ENCODE measurements at places on chromosomes 6 and 20.

DNA sequence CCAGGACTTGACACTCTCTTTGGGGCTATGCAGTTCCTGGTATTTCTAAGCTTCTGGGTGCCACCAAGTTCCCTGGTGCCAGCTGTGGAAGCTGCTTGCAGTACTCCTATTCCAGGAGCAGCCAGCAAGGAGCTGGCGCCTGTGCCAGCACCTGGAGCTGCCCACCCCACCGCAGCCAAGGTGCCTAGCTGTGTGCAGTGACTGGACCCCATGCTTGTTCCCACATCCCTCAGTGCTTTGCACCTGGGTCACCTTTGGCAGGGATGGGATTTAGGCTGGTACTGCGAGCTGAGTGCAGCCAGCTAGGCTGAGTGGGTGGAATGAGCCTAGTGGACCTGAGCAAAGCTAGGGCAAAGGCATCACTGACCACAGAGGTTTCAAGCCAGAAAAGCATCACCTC, 1674.9 kb downstream of the HACE1 start:
- no peak for DNase-seq

GRCh38 chr6:43268355-43268700, 25.0 kb downstream of the TTBK1 start:
- DNase-seq = no peak

DNA sequence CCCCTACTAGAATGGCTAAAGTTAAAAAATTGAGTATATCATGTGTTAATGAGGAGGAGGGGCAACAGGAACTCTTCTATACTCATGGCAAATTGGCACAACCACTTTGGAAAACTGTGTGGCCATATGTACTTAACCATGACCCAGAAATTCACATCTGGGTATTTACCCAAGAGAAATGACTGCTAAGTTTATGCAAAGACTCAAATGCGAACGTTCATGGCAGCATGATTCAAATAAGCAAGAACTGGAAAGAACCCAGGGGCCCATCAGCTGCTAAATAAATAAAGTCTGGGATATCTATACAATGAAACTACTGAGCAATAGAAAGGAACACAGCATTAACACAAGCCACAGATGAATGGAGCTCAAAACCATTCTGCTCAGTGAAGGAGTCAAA, 107.6 kb downstream of the MYLK4 start:
- no peak for DNase-seq

DNA sequence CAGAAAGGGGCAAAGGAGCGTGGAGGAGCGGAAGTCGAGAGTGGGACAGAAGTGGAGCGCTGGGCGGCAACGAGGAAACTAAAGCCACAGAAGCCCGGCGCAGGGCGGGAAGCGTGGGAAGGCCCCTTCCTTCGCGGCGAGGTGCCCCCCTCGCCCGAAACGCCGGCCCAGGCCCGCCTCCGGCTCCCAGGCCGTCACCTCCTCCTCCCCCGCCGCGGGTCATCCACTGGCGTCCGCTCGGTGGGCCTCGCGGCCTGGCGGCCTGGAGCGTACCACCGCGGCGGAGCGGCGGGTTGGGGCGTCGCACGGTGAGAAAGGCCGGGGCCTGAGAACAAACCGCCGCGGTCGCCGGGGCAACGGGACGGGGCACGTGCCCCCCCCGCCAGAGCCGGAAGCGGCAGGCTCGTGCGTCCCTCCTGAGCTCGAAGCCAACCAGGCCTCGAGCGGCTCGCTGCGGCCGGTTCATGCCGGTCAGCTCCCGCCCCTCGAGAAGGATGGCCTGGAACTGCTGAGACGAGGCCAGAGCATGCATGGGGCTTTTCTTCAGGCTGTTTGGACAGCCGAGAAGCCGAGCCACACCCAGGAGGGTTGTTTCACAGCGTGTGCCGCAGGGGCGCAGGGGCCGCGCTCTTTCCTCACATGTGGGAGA, at the start of gene TCP11:
TSS of gene TCP11 (minus strand) at position 333 of the 649 bp plus-strand sequence. CDS start 469 bp downstream, outside the sequence.
- no peak for DNase-seq

GRCh38 chr6:6751619-6752023, 163.1 kb downstream of the LY86 start:
- DNase-seq = no peak

DNA sequence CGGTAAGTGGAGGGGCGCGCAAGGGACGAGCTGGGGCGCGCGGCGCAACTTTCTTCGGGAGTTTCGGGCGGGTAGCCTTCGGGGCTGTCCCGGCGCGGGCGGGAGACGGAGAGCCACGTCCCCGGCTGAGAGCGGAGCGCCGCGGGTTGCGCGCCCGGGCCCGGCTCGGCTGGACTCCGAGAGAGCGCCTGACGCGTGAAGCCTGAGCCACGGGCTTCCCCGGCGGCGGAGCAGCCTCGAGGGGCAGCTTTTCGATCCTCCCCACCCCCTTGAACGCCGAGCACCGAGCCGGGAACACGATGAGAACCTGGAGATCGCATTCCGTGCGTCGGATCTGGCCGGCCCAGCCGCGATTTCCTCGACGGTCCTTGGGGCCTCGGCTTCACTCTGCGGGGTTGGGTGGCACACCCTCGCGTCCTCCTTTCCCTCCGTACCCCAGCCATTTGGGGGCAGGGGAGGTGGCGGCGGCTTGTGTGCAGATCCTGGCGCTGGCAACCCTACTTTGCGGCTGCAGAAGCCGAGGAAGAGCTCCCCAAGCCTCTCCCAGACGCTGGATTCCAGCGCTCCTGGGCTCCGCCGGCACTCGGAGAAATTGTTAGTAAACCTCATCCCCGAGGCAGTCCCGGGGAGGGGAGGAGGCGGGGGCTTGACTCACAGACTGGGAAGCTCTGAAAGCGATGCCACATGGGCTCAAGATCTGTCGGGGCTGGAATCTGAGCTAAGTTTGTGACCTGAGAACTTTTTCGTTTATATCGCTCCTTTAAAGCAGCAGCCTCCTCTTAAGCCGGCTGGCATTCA, 572 bp downstream of the DSE start:
- DNase-seq = no peak

- no peak for DNase-seq
Observed at GRCh38 chr6:80527552-80528052, 421.1 kb downstream of the BCKDHB start.

DNA sequence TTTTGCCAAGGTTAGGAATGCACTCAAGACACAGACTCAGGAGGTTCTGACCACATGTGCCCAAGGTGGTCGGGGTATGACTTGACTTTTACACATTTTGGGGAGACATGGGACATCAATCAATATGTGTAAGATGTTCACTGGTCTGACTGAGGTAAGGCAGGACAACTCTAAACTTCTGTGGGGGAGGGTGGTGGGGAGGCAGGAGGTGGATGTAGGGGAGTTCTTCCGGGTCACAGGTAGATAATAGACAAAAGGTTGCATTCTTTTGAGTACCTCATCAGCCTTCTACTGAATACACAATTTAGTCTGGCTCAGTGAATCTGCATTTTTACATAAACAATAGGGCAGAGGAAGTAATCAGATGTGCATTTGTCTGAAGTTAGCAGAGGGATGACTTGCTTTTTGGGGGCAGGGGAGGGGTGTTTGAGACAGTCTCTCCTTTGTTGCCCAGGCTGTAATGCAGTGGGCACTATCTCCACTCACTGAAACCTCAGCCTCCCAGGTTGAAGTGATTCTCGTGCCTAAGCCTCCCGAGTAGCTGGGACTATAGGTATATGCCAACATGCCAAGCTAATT, 10.9 kb downstream of the ECHDC1 start:
- DNase-seq = no peak

DNA sequence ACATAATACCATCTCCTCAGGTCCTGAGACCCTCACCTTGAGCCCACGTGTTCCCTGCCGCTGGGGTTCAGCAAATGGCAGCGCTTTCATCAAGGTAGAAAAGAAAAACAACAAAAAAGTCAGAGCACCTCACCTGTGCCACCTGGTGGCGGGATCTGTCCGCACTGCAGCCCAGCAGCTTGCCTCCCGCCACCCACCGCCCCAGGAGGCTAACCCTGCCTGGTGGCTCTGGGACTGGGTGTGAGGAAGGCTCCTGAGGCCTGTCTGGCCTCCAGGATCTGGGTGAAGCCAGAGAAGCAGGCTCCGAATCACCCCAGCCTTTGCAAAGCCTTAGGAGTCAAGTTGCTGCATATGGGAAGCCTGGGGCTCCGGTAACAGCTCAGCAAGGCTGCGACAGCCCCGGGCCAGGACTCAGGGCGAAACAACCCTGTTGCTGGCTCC, 270.8 kb downstream of the BMP7 start:
- no peak for DNase-seq

DNA sequence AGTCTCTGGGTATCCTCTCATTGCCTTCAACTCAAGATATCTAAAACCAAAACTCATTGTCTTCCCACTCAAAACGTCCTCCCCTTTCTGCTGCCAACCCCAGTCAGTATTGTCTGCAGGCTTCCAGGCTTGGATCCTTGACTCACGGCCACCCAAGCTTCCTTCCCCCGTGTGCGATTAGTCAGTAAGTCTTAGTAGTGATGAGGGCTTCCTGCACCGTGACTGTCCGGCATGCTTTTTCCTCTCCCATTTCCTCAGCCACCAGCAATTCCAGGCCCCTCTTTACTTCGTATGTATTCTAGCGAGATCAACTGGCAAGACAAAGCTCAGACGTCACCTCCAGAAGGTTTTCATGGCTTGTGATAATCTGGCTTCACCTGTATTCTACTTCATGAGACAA, 88.6 kb upstream of the DUSP22 start:
- no peak for DNase-seq

GRCh38 chr6:142395266-142395665, 93.5 kb downstream of the ADGRG6 start:
- DNase-seq = no peak

- no peak for DNase-seq
Observed at GRCh38 chr20:23120936-23121750, 35.0 kb upstream of the CD93 start.

DNA sequence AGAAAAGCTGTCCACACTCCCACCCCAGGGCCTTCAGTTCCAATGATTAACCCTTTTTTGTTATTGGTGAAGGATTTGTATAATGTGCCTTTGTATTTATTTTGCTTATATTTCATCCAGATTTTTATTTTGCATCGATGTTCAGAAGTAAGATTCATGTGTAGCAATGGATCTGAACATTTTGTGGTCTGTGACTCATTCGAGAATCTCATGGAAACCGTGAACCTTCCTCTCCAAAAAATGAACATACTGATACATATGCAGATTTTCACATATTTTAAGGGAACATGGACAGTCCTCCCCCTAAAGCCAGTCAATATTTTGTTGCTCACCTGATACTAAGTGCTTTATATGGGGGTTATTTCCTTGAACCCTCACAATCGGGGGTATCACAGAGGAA, 421.8 kb upstream of the SOX4 start:
- DNase-seq = no peak

DNA sequence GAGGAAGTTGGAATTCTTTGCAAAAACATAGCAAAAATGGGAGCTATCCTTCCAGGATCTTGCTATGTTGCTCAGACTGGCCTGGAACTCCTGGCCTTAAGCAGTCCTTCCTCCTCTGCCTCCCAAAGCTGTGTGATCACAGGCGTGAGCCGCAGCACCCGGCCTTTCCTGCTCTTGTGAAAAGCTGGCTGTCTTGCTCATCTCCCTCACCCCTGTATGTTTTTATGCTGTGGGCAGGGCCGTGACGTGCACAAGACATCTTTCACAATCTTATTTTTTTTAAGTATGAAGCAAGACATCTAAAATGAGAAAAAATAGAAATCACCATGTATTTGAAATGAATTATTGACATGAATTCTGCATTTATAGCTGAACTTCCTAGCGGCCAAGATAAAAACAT, 110.4 kb downstream of the SAMD5 start:
- no peak for DNase-seq

DNA sequence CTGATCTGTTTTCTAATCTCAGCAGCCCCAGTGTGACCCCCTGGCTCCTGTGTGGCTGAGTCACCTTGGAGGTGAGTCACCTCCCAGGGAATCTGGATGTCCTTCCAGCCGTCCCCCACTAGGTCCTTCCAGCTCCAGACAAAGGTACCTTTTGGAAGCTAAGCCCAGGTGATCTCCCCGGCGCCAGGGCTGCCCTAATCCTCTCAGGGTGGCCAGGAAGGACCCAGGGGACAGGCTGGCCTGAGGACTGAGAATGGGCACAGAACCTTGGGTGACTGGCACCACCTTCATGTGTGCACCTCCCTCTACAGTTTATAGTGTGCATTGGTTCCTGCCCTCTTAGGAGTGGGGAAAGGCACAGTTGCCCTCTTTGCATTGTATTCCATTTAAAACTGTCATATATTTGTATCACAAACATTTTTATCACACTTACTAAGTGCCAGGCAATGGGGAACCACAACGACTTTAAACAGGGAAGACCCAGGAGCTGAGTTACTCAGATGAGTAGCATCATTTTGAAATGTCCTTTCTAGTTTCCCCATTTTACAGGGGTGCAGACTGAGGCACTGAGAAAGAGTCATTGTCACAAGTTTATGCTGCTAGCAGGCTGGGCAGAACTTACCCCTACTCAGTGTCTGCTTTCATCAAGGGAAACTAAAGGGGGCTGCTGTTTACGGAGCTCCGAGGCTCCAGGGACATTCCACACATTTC, 2.6 kb upstream of the BPIFB4 start:
- no peak for DNase-seq

- no peak for DNase-seq
Observed at GRCh38 chr6:157198425-157199279, 124.7 kb downstream of the TMEM242 start.

GRCh38 chr6:72984981-72985665, 240.2 kb downstream of the KHDC1L start:
- DNase-seq = no peak

GRCh38 chr6:44002593-44003344, 124.5 kb downstream of the MRPL14 start:
- peak; percentile 35 for DNase-seq

DNA sequence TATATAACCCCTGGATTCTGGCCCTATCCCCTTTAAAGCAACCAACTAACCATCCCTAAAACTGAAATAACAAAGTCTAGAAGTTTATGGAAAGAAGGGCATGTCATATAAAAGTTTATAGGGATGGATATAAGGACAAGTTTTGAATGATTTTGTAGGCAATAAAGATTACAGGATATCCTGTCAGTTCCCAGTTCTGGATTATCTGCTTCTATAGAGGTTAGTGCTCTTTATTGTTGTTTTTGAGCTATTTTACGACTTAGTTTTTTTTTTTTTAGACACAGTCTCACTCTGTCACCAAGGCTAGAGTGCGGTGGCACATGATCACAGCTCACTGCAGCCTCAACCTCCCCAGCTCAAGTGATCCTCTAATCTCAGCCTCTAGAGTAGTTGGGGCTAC, 48.3 kb downstream of the ZFP64 start:
- DNase-seq = no peak

DNA sequence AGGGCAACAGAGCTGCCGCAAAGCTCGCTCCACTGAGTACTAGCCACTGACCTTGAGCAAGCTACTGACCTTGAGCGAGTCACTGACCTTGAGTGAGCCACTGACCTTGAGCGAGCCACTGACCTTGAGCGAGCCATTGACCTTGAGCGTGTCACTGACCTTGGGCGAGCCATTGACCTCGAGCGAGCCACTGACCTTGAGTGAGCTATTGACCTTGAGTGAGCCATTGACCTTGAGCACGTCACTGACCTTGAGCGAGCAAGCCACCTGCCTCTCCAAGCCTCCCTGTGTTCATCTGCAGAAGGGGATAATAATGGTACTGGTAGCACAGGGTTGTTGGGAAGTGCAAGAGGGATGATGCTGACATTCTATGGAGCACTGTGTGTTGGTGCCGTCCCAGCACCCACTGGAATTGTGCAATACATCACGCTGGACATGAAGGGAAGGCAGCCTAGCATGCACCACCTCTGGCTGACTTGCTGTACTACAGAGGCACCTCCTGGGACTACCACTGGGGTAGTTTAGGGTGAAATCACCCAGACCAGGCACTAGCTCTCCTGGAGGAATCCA, 60.2 kb downstream of the CTCFL start:
- DNase-seq = no peak

GRCh38 chr20:45913116-45913515, 1.2 kb upstream of the PLTP start:
- DNase-seq = no peak

All from stimulated activated CD8-positive, alpha-beta memory T cell treated with anti-CD3 and anti-CD28 coated beads, Interleukin-15, amount 100 ng/mL, for 24 hours (primary cell).